ENCODE measurements at places on chromosomes 16 and 17. TPM values are rescaled to one million over a fixed set of nuclear protein-coding genes. Genes with fewer than 3 reads are reported as not detected.

Gene NPTX1
- 2.1 TPM for total RNA-seq

Gene BCKDK
- total RNA-seq, result 37.6 TPM

Gene CDRT4
- 13.4 TPM for total RNA-seq

Gene SLFN12L
- total RNA-seq, result 4.0 TPM

- peaks cover 89% of the 10 kb centered on the region for H3K27me3 ChIP-seq
- peak overlapping the region; percentile 84 for H3K27ac ChIP-seq
- no peaks in the 10 kb centered on the region for H3K36me3 ChIP-seq
- H3K4me1 ChIP-seq, result peaks cover 38% of the 10 kb centered on the region
- no peak for DNase-seq
Measured at GRCh38 chr17:61456688-61457225, 4.5 kb downstream of the TBX4 start.

GRCh38 chr17:61537264-61537771 lies 53.7 kb downstream of the NACA2 start:
- H3K27ac ChIP-seq, result no peak overlapping the region
- H3K4me1 ChIP-seq, result no peaks in the 10 kb centered on the region
- no peaks in the 10 kb centered on the region for H3K36me3 ChIP-seq
- no peak for DNase-seq
- H3K4me3 ChIP-seq, result no peak overlapping the region
- H3K27me3 ChIP-seq, result no peaks in the 10 kb centered on the region

GRCh38 chr17:68835071-68835470 lies 120.1 kb downstream of the ABCA8 start:
- DNase-seq, result no peak
- no peak overlapping the region for H3K4me3 ChIP-seq
- peaks cover 6% of the 10 kb centered on the region for H3K4me1 ChIP-seq
- H3K36me3 ChIP-seq, result no peaks in the 10 kb centered on the region

DNA sequence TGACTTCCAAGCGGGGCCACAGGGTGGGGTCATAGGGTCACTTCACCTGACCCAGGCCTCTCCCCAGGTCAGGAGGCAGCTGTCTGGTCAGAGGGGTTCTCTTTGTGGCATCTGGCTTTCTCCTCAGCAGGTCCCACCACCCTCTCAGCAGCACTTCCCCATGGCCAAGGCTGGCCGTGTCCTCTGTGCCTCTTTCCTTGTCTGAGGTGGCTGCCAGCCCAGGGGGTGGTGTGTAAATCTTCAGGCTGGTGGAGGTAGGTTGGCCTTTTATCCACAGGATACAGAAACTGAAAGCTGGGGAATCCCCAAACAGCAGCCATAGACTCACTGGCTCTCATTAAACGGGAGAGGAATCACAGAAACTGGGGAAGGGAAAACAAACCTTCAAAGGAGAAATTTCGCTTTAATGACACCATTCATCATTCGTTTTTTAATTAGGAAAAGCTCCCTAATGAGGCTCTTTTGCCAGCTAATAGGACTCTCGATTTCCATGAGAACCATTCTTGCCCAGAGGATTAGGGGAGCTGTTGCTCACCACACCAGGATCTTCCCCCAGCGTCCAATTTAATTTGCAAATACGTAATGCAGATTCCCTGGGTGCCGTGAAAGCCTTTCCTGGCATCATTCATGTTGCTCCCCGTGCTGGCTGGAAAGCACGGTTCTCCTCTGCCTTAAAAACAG lies 18.0 kb downstream of the C17orf75 start:
- no peaks in the 10 kb centered on the region for H3K36me3 ChIP-seq
- H3K27ac ChIP-seq, result no peak overlapping the region
- no peaks in the 10 kb centered on the region for H3K27me3 ChIP-seq
- peak overlapping the region; percentile 38 for H3K4me3 ChIP-seq
- no peak for DNase-seq

GRCh38 chr17:73031472-73031871 lies 61.0 kb downstream of the SLC39A11 start:
- no peaks in the 10 kb centered on the region for H3K27me3 ChIP-seq
- peaks cover 9% of the 10 kb centered on the region for H3K36me3 ChIP-seq
- DNase-seq, result no peak
- no peaks in the 10 kb centered on the region for H3K4me1 ChIP-seq

GRCh38 chr17:71232801-71233559 lies 887.8 kb upstream of the SOX9 start:
- no peaks in the 10 kb centered on the region for H3K36me3 ChIP-seq
- DNase-seq, result no peak
- no peaks in the 10 kb centered on the region for H3K4me1 ChIP-seq
- H3K4me3 ChIP-seq, result no peak overlapping the region
- H3K27me3 ChIP-seq, result no peaks in the 10 kb centered on the region
- no peak overlapping the region for H3K27ac ChIP-seq

- H3K36me3 ChIP-seq, result no peaks in the 10 kb centered on the region
- H3K27ac ChIP-seq, result no peak within 1 kb of the TSS
- H3K4me3 ChIP-seq, result peak within 1 kb of the TSS; percentile 51
- H3K4me1 ChIP-seq, result peaks cover 13% of the 10 kb centered on the region
- DNase-seq, result no peak
- H3K27me3 ChIP-seq, result peaks cover 47% of the 10 kb centered on the region
Measured at GRCh38 chr17:31391496-31391949, at the start of gene RAB11FIP4. Gene RAB11FIP4, plus strand, starts transcription at chr17:31391675. Its CDS starts 178 bp downstream, at chr17:31391853.

DNA sequence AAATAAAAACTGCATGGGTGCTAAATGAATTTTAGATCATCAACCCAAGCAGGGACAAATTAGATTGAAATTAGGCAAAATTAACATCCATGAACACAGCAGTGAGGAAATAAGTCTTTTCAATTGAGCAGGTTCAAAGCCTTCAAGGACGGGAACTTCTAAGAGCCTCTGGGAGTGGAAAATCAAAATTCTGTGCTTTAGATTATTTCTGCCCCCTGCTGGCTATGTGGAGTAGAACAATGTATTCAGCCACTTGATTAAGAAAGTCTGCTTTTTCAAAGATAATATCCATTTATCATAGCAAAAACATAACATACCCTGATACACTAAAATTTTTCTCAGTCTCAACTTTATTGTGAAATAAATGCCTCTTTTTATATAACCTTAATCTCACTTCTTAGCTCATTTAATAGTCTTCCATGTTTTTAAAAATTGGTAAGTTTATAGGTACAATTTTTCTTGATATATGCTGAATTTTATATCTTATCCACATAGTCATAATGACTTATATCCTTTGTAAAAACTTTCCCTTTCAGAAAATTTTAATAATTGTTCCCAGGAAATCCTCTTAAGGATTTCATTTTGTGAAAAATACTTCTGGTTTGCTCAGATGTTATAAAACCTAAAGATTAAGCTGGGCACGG lies 28.1 kb upstream of the NOL11 start:
- H3K27ac ChIP-seq, result no peak overlapping the region
- no peak for DNase-seq
- peaks cover 17% of the 10 kb centered on the region for H3K36me3 ChIP-seq
- H3K27me3 ChIP-seq, result no peaks in the 10 kb centered on the region
- H3K4me3 ChIP-seq, result no peak overlapping the region

- no peaks in the 10 kb centered on the region for H3K36me3 ChIP-seq
- H3K4me3 ChIP-seq, result no peak overlapping the region
- DNase-seq, result no peak
- no peaks in the 10 kb centered on the region for H3K27me3 ChIP-seq
Measured at GRCh38 chr17:77253611-77254051, 112.9 kb downstream of the SEC14L1 start.
